ENCODE measurements at places on chromosomes 5 and 9.

- no peak for DNase-seq
These were observed 134.6 kb downstream of the TRIM32 start for GRCh38 chr9:116821633-116822229.

DNA sequence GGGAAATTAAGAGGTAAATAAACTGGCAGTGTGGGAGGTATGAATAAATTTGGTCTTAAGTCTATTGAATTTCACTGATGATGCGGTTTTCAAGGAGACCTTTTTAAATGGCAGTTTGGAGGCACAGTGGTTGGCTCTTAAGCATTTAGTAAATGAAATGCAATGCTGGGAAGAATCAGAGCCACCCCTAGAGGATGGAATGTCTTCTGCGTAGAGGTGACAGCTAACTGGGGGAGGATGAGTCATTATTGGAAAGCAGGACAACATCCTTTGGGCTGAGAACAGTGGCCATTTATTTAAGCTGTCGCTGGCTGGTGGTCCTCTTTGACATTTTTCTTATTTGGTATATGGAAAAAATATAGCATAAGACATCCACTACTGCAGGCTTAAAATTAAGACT, 163.2 kb downstream of the SH3GL2 start:
- no peak for DNase-seq

DNA sequence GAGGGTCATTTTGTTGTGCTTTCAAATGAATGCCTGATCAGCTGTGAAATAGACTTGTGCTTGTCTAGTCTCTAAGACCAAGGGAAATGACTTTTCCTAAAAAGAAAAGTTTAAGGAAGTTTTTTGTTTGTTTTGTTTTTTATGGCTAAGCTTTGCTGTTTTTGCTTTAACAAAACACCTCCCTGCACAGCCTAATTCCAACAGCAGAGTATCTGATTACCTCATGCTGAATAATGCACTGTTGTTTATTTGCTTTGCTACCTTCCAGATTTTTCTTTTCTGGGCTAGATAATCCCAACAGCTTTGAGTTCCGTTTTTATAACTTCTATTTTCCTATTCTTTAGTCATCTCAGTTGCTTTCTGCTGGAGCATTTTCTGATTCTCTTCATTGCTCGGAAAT, 95.8 kb downstream of the AOPEP start:
- no peak for DNase-seq

DNA sequence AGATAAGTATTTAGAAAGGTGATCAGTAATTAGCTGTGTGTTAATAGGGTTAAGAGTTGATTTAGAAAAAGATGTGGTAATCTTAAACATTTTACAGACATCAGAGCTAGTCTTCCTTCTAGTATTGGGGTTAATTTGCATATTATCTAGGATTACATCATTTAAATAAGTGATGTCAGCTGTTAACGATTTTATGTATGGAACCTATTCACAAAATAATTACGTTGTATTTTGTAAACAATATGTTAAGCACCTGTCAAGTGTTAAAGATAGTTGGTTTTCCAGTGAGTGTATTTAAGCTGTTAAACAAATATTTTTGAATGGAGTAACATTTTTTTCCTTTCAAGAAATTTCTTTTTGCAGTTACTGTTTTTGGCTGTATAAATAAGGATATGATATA, 2.2 kb downstream of the DCP2 start:
- no peak for DNase-seq

- no peak for DNase-seq
These were observed 65.9 kb downstream of the CWC27 start for GRCh38 chr5:64834611-64835010.

- no peak for DNase-seq
These were observed 45.8 kb downstream of the MEIKIN start for GRCh38 chr5:131899686-131900085.

DNA sequence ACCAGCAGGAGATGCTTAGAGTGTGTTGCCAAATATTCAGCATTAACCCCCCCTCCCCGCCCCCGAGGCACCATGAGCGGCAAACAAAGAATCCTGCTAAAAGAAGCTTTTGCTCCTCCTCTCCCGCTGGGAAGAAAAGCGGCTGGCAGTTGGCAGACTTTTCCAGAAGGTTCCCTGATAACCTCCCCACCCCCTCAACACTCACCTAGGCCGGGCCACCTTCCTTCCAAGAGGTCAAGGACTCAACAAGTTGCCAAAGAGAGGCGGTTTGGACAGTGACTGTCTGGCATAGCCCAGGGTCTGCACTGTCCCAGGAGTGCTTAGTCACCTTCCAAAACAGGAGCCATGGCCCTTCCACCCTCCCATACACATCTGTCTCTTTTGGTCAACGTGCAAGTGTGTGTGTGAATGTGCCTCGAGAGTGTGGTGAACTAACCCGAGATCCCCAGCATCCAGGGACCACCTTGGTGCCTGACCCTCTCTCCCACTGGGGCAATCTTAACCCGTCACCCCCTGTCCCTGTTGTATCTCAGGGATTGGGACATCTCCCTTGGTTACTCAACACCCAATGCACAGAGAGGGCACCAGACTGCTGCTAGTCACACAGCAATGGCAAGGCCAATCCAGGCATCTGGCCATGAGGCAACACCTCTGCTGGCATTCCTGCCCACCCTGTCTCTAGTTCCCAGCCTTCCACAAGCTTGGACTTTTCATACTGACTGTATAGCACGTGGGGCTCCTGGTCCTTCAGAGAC, 18.9 kb downstream of the CAMK2A start:
- DNase-seq = no peak

DNA sequence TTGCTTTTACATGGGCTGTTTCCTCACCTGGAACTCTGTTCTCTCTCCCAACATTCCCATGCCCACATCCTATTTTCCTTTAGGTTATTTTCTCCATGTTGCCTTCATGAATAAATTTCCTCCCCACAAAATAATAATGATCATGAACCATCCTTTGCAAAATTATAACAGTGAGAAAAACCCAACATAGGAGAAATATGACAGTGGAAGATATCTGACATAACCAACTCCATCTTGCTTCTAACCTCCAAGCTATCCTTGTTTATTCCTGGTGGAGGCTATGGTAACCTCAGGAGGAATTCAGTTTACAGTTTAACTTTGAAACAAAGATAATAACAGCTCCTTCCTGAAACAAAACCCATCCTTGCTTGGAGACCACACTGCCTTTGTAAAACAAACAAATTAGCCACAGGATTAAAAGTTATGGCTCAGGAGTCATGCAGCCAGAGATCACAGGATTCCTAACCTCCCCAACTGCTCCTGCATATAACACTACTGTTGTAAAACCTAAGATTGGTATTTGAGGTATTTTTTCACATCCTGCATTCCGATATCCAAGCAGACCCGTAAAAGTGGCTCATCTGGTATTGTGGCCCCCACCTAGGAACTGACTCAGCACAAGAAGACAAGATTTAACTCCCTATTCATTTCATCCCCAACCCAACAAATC, 212.4 kb downstream of the TRIM32 start:
- DNase-seq = no peak

DNA sequence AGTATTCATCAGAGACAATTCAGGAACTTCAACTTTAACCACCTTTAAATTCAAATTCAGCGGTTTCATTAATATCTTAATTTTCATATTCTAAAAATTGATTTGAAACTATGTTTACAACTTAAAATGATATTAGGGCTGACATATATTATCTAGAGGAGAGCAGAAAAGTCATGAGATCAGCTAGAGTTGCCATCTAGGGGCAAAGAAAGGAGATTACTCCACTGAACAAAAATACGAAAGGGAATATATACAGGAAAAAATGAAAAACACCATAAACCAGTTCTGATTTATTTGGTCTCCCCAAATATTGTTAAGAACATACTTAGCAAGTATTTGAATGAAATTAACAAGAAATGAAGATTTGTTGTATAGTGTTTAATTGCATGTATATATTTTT, 946.3 kb downstream of the DTWD2 start:
- DNase-seq = no peak

DNA sequence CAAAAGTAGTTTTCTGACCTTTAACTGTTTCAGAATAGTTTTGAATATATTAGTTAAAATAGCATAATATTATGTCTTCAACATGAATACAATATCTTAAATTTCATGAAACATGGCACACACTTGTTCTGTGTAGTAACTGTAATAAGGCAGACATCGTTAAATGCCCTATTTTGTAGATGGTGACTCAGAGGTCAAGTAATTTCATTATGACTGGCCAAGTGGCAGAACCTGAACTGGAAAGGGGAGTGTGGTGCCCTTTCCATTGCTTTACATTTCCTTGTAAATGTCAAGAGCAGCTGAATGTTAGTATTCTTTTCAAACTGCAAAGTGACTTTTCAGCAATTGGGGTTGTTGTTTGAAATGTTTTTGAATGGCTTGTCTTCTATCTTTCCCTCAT, 201.2 kb upstream of the CDKN2B start:
- no peak for DNase-seq

Data from activated CD8-positive, alpha-beta memory T cell treated with anti-CD3 and anti-CD28 coated beads for 48 hours (primary cell).